Ecto neural progenitor cell (in vitro differentiated cells): ENCODE measurements at places on chromosomes 3 and 15.

- DNase-seq: peak; percentile 66
Measured at GRCh38 chr15:55897560-55898336, 95.7 kb downstream of the NEDD4 start.

- DNase-seq: no peak
Measured at GRCh38 chr15:39365873-39366272, 215.0 kb upstream of the THBS1 start.

DNA sequence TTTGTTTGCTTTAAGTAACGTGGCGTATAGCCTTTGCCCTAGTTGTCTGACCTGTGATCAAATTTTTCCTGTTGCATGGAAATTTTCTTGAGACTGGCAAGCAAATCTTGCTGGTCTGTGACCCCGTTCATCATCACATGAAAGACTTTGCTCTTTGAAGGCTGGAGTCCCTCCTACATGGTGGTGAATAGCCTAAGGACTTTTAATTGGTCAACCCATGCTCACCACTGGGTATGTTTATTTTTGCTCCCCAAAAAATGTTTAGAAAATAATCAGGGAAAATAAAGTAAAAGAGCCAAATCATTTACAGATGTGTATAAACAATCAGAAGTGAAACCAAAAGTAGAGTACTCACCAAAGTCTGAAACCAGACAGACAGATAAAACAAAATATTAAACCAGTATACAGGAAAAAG, 1075.3 kb upstream of the ALCAM start:
- DNase-seq: no peak

DNA sequence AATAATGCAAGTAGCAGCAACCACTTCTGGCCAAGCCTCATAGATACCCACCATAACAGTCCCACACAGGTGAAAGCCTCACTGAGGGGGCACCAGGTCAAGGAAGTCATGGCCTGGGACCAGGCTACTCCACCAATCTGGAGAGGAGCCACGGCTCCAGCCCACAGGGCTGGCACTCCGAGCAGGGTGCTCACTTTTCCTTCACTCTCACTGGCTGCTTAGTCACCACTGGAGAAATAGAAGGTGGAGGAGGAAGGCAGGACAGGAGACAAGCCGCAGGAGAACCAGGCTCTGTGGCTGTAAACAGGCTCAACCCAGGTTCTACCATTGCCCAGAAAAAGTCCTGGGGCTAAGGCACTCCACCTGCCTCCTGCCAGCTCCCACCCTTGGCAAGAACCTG, 1.2 kb downstream of the USP19 start:
- no peak for DNase-seq

DNA sequence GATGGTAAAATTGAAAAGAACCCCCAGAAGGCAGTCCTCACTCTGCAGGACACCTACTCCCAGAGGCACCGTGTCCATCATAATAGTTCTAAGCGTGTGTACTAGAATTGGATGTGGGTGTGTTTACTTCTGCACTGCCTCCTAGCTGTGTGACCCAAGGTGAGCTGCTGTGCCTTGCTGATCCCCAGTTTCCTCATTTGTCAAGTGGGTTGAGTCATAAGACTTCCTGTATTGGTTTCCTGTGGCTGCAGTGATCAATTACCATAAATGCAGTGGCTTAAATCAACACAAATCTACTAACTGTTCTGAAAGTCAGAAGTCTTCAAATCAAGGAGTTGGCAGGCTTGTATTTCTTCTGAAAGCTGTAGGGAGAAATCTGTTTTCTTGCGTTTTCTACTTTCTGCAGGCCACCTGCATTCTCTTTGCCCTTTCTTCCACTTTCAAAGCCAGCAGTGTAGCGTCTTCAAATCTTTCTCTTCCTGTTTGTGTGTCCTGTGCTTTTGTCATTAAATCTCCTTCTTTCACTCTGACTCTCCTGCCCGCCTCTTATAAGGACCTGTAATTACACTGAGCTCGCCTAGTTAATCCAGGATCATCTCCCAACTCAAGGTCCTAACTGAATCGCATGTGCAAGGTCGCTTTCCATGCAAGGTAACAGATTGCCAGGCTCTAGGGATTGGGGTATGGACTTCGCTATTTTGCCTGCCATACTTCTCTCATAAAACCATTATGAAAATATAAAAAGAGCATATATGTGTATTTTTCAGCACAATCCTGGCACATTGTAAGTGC, 59.0 kb downstream of the RORA start:
- no peak for DNase-seq

DNA sequence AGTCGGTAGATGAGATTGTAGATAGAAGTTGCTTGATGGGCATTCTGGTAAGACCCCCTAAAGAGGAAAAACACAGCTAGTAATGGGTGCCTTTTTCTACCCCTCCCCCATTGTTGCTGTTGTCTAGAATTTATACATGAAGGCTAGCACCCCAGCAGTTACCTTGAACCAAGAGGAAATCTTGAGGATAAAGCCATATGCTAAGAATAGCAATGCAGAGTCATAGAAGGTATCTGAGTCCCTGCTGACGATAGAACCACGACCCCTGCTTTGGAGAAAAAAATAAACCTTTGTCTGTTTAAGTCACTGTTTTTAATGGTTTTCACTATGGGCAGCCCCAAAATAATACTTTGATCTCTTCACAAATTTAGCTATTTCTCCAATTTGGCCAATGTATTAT, 162.6 kb downstream of the THRB start:
- DNase-seq: no peak

DNA sequence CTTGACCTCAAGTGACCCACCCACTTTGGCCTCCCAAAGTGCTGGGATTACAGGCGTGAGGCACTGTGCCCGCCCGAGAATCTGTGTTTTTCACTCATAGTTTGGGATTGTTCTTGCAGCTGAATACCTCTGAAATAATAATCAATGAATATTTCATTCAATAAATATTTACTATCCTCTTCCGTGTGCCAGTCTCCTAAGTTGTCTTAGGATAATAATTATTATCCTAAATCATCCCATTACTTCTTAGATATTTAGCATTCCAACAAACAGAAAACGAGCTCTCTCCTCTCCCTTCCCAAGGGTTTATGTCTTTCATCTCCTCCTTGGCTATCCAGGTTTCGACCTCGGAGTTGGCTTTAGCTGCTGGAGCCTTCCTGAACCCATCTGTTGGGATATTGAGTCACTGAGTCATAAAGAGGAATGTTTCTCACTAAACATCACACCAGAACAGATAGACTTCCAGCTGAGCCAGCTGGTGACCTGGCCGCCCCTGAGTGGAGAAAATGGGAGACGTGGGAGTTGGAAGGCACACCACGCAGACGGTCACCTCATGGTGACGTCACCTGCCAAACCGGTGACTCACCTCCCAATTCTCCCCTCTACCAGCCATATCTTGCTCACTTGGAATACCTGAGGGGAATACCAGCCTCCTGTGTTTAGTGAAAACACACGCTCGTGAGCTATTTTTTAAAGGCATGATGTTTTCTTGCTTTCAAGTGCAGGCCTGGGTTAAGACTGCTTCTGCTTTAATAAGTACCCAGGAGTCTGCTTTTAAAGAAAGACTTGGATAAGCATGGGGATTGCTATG, 43.9 kb downstream of the BHLHE40 start:
- DNase-seq: no peak

DNA sequence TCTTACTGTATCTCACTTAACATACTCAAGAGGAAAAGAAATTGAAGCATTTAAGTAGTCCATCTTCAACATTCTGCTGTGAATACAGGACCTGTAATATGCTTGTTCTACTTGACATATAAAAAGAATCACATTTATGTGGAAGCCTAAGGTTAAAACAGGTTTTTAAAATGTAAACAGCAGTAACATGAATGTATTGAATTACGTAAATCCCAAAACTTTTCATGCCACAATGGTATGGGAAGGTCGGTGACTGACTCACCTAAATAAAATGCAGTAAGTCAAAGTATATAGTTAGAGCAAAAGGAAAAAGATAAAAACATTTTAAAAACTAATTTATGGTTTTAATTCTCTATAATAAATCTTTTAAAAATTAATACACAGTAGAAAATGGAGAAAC, 115.7 kb upstream of the TJP1 start:
- DNase-seq: no peak

DNA sequence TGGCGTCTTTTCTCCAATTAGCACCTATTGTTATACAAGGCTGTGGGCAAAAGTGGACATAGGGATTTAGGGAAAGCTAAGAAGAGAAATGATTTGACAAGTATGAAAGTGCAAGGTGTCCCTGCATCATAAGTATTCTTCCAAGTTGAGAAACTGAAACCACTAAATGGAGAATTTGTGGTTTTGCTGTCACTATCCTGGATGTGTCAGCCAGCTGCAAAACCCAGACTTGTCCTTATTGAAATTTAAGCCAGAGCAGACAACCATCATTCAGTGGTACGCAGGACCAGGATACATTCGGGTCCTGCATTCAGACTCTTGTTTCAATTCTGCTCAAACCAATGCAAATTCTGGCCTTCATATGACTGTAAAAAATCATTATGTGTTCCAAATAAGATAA, 384.8 kb upstream of the TGFBR2 start:
- no peak for DNase-seq

DNA sequence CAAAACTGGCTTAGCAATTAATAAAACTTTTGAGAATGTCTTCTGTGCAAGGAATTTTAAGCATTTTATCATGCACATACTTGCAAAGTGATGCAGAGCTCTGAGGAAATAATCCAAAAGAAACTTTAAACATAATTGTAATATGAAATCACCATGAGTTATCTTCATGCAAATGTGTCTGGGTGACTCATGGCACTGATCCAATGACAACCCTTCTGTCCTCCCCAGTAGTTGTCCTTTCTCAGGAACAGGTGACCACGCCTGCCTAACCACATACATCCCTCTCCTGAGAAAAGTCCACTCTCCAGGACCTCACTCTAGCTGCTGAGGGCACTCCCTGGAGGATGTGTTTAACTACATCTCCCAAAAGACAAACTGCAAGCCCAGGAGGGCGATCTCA, 530.6 kb upstream of the IL12A start:
- DNase-seq: no peak

DNA sequence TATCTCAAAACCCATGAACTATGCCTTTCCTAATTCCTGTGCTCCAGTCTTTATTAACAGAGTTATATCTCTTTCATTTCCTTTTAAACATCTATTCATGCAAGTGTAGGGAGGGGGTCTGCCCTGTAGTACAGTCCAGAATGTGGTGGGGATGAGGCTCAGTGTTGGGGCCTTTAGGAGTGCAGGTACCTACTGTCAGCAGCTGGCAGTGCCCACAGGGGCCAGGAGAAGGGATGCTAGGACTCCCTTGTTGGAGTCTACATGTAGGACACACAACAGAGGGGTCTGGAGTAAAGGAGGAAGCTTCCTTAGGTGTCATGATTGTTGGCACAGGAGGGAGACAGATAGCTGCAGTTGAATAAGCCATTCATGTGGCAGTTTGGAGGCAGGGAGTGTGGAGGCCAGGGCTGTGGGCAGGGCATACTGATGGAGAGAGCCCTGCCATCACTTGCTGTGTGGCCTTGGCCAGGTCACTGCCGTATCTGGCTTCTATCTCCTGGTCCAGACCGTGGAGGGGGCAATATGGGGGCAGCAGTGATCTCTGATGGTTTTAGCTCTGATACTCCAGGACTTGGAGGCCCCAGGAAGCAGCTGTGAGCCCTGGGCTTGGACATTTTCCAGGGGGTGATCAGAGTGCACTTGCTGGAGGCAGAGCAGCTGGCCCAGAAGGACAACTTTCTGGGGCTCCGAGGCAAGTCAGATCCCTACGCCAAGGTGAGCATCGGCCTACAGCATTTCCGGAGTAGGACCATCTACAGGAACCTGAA, 29.5 kb downstream of the ESYT3 start:
- DNase-seq: no peak

GRCh38 chr3:178255315-178255714, 280.9 kb upstream of the KCNMB2 start:
- DNase-seq: no peak

DNA sequence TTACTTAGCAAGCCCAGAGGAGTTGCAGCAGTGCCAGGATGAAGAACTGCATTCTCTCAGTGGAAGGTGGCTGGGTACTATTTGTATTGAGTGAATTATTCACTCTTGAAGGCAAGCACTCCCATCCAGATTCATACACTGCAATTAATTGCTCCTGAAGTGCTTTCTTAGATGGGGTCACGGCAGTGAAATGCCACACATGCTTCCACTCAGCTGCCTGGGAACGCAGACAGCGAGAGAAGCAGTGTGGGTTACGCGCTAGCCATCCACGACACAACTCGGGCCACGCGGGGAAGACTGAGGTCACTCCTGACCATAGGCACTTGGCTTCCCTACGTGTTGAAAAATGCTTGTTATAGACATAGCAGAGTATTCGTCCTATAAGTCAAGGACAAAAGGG, 30.8 kb upstream of the LMCD1 start:
- DNase-seq: no peak

DNA sequence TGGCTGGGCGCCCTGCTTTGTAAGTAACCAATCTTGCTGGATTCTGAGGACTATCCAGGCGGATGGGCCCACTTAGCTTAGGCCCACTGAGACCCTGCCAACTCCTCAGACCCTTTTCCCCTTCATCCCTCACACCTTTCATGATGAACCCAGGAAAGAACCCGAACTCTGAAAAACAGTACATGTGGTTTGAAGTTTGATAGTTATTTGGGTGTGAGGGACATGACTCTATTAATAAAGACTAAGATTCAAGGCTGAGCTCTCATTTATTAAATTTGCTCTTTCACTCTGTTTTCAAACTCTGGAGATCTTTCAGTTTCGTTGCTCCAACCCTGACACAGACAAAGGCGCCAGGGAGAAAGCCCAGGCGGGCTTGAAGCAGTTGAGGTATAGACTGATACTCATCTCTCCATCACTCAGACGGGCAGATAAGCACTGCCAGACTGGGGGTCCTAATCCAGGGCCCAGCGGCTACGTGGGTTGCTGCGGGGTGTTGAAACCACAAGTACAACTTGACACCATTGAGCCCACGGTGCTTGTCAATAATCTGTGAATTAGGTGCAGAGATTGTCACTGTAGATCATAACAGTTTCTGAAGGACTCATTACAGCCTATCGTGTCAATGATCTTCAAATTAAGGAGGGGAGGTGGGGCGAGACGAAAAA, 7.2 kb upstream of the SOX2 start:
- no peak for DNase-seq

DNA sequence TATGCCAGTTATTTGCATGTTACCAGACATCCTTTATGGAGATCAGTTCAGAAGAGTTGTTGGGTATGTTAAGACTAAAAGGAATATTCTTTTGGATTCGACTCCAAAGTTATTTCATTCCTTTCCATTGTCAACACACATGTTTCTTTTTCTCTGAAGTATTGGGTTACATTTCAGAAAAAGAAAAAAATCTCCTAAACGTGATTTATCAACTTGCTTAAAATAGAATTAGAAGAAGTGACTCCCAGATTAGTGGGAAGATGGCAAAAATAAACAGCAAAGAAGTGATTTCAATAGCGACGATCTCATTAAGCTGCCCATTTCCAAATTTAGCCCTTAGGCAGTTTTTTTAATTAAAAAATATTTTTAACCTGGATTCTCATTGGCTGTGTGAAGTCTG, 85.4 kb downstream of the TIGIT start:
- no peak for DNase-seq

DNA sequence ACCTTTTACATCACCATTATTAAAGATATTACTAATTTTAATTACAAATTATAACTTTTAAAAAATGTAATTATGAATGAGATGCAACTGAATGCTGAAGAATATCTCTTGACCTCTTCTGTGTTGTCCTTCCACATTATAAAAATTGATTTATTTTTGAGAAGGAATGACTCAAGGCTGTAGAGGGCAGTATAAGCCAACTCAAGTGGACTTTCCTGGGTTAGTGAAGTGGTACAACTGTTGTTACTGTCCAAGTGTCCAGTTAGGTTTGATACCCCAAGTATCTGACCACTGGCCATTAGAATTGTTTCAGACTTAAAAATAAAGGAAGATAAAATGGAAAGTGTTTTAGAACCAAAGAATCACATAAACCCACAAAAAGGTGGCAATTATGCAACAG, 51.9 kb downstream of the BBX start:
- no peak for DNase-seq

- no peak for DNase-seq
Measured at GRCh38 chr3:146589899-146590508, 15.1 kb downstream of the PLSCR5 start.
